ENCODE measurements at places on chromosomes 6 and 20. TPM values are rescaled to one million over a fixed set of nuclear protein-coding genes. Genes with fewer than 3 reads are reported as not detected.

GRCh38 chr6:149140910-149141290 is 176.6 kb upstream of the TAB2 start:
- DNase-seq, result no peak

DNA sequence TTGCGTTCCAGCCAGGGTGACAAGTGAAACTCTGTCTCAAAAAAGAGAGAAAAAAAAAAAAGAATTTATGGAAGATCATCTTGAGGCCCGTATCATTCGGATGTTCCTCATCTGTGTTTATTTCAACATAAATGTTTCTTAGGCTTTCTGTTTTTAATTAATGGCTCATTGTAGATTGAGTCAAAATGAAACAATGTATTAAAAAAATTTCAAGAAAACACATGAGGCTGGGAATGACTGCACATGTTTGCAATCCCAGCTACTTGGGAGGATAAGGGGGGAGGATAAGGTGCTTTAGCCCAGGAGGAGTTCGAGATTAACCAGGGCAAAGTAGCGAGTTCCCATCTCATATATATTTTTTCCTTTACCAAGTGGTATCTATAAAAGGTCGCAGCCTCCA is 47.3 kb downstream of the ITCH start:
- DNase-seq, result peak; percentile 15

GRCh38 chr6:17156112-17156921 is 54.5 kb downstream of the STMND1 start:
- peak; percentile 70 for DNase-seq

DNA sequence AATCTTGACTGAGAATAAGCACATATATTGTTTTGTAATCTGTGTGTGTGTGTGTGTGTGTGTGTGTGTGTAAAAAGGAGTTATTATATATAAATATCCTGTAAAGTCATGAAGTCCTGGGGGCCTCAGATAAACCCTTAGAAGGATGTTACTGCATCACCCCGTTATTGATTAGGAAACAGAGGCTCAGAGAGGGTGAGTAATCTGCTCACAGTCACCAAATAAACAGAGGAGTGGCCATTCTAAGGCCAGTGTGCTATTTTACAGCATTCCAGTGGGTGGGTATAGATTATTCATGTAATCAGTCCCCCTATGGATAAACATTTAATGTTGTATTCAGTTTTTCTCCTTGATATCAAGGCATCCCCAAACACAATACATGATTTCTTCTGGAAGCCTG is 87.1 kb downstream of the CDC5L start:
- DNase-seq, result no peak

DNA sequence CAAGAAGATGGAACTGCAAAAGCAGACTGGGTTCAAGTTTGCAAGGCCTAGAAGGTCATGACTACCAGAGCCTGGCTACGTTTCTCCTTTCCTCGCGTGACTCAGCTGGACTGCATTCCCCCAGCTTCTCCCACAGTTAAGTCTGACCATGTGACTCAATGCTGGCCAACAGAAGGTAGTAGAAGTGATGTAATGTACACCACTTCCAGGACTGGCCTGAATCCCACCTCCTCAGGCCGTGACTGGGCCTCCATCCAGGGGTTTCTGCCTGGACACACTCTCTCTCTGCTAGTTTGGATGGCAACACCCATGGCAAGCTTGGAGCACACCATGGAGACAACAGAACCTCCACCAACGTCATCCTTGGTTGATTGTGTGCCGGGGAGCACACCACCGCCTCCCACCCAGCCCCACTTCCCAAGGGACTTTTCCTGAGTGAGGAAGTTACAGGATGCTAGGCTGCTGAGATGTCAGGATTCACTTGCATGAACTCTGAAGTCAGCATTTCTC is 112.0 kb upstream of the CDYL start:
- DNase-seq, result peak; percentile 73

The PTCHD4 gene
- 9.4 TPM for total RNA-seq

The HTR1B gene
- total RNA-seq, result 0.18 TPM

Measured in HFFc6 (cell line).